ENCODE measurements at places on chromosomes 3 and 15. TPM values are rescaled to one million over a fixed set of nuclear protein-coding genes. Genes with fewer than 3 reads are reported as not detected.

The BAHD1 gene
- 14.8 TPM for polyA plus RNA-seq

The SPINK8 gene
- polyA plus RNA-seq: not detected

The MRPS25 gene
- polyA plus RNA-seq: 33.9 TPM

The DPPA2 gene
- not detected for polyA plus RNA-seq

The MUC20 gene
- polyA plus RNA-seq: 1.5 TPM

The PAK6 gene
- polyA plus RNA-seq: 0.52 TPM

The SI gene
- polyA plus RNA-seq: not detected

The RETNLB gene
- polyA plus RNA-seq: not detected

The ARPC4 gene
- polyA plus RNA-seq: 75.2 TPM

The DYNC1LI1 gene
- 21.1 TPM for polyA plus RNA-seq

The C3orf33 gene
- polyA plus RNA-seq: 6.4 TPM

The KLF15 gene
- polyA plus RNA-seq: 61.4 TPM

The GNB4 gene
- polyA plus RNA-seq: 4.5 TPM

The TAGLN3 gene
- polyA plus RNA-seq: not detected

The LDHAL6B gene
- polyA plus RNA-seq: not detected

The XCR1 gene
- 0.04 TPM for polyA plus RNA-seq

The IGF2BP2 gene
- polyA plus RNA-seq: 6.8 TPM

Measured in ovary (tissue), 10 donors.